ENCODE measurements at places on chromosomes 11 and 22. TPM values are rescaled to one million over a fixed set of nuclear protein-coding genes. Genes with fewer than 3 reads are reported as not detected.
A peak's percentile ranks its signal among the peaks of the same experiment; 100 is the strongest.

DNA sequence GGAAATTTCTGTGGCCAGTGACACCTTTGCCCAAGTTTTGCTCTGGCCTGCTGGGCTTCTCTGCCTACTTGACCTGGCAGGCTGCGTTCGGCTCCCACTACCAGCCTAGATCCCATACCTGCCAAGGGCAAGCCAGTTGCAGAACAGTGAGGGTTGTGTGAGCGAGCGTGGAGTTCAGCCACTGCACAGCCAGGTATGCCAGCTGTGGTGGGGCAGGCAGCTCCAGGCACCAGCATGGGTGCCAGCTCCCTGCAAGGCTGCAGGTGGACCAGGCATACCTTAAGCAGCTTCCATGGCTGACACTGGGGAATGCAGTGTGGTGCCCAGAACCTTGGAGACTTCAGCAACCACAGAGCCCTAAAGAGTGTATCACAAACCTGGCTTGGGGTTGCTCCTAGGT lies 133.5 kb downstream of the LDLRAD3 start:
- H3K4me1 ChIP-seq: peaks cover 22% of the 10 kb centered on the region
- H3K4me3 ChIP-seq: no peak overlapping the region
- no peaks in the 10 kb centered on the region for H3K36me3 ChIP-seq
- H3K27me3 ChIP-seq: no peaks in the 10 kb centered on the region
- H3K27ac ChIP-seq: peak overlapping the region; percentile 74

DNA sequence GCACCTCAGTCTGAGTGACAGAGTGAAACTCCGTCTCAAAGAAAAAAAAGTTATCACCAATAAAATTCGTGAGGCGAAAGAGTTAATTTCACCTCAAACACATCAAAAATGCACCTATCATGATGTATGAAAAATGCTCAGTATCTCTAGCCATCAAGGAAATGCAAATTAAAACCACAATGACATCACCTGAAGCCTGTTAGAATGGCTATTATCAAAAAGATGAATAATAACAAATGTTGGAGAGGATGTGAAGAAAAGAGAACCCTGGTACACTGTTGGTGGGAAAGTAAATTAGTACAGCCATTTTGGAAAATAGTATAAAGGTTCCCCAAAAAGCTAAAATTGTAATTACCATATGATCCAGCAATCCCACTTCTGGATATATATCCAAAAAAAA lies 23.6 kb downstream of the CHEK2 start:
- no peaks in the 10 kb centered on the region for H3K27me3 ChIP-seq
- H3K27ac ChIP-seq: no peak overlapping the region
- H3K4me1 ChIP-seq: no peaks in the 10 kb centered on the region
- no peak overlapping the region for H3K4me3 ChIP-seq

GRCh38 chr11:11860103-11860979 lies 18.6 kb downstream of the USP47 start:
- peaks cover 10% of the 10 kb centered on the region for H3K4me1 ChIP-seq
- no peak for DNase-seq
- no peak overlapping the region for H3K27ac ChIP-seq
- no peaks in the 10 kb centered on the region for H3K27me3 ChIP-seq
- H3K4me3 ChIP-seq: no peak overlapping the region

- H3K27me3 ChIP-seq: no peaks in the 10 kb centered on the region
- no peak for DNase-seq
- H3K4me1 ChIP-seq: no peaks in the 10 kb centered on the region
- H3K36me3 ChIP-seq: no peaks in the 10 kb centered on the region
Observed at GRCh38 chr11:35302398-35302797, 117.0 kb downstream of the SLC1A2 start.

- no peaks in the 10 kb centered on the region for H3K27me3 ChIP-seq
- H3K36me3 ChIP-seq: no peaks in the 10 kb centered on the region
- H3K4me3 ChIP-seq: no peak overlapping the region
- DNase-seq: peak; percentile 68
- peaks cover 10% of the 10 kb centered on the region for H3K4me1 ChIP-seq
Observed at GRCh38 chr22:45192701-45193187, 29.0 kb downstream of the NUP50 start.

GRCh38 chr11:59164028-59164427 lies 7.9 kb upstream of the DTX4 start:
- no peak overlapping the region for H3K4me3 ChIP-seq
- no peak overlapping the region for H3K27ac ChIP-seq
- DNase-seq: no peak

GRCh38 chr11:112962579-112963367 lies 1.6 kb downstream of the NCAM1 start:
- H3K4me1 ChIP-seq: peaks cover 13% of the 10 kb centered on the region
- H3K36me3 ChIP-seq: no peaks in the 10 kb centered on the region
- peak; percentile 84 for DNase-seq
- H3K4me3 ChIP-seq: peak overlapping the region; percentile 82
- peaks cover 30% of the 10 kb centered on the region for H3K27me3 ChIP-seq
- H3K27ac ChIP-seq: no peak overlapping the region

GRCh38 chr11:134244593-134244992 lies 8.6 kb downstream of the THYN1 start:
- peak; percentile 28 for DNase-seq
- no peak overlapping the region for H3K27ac ChIP-seq
- H3K36me3 ChIP-seq: no peaks in the 10 kb centered on the region

DNA sequence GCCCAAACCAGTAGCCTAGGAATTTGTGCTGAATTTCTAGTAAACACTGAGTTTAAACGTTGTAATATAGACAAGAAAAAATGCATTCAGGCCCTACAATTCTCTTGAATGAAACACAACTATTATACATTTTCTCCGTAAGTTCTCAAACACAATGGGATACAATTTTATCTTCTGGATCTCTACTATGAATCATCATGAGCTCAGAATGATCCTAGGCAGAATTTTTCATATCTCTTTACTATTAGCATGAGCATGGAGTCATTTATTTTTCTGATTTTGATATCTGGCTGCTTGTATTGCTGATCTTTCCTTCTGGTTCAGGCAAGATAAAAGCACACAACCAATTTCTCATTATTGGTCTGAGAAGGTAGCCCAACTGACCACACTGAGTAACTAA lies 1123.4 kb upstream of the RAG2 start:
- no peak overlapping the region for H3K27ac ChIP-seq
- H3K27me3 ChIP-seq: no peaks in the 10 kb centered on the region
- no peaks in the 10 kb centered on the region for H3K36me3 ChIP-seq

DNA sequence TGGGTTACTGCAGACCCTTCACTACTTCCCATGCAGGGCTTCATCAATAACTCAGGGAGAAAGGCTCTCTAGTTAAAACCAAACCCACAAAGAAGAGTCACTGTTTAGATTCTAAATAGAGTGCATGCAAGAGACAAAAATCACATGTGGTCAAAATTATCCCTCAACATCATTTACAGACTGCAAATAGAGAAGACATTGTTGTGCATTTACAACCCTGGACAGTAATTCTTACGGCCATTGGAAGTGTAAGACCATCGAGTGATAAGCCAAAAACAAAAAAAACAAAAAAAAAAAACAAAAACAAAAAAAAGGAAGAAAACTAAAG lies 93.4 kb downstream of the RASSF10 start:
- DNase-seq: no peak
- H3K27me3 ChIP-seq: no peaks in the 10 kb centered on the region
- no peak overlapping the region for H3K4me3 ChIP-seq
- H3K27ac ChIP-seq: peak overlapping the region; percentile 77

DNA sequence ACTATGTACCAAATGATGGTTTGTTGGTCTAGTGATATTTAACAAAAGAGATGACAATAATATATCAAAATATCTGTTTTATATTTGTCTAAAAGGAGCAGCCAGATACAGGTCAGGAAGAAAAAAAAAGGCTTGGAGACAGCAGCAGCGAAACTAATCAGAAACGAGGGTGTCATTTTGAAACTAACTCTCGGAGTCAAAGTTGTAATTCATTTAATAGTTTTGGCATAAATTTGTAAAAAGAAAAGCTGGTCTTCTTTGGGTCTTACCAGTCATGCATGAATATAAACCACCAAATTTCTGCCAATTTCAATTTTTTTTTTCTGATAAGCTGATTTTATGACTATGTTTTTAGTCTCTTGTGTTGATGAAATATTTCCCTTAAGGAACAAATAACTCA lies 25.5 kb downstream of the NPAT start:
- no peak overlapping the region for H3K27ac ChIP-seq
- H3K27me3 ChIP-seq: no peaks in the 10 kb centered on the region
- H3K4me1 ChIP-seq: no peaks in the 10 kb centered on the region

DNA sequence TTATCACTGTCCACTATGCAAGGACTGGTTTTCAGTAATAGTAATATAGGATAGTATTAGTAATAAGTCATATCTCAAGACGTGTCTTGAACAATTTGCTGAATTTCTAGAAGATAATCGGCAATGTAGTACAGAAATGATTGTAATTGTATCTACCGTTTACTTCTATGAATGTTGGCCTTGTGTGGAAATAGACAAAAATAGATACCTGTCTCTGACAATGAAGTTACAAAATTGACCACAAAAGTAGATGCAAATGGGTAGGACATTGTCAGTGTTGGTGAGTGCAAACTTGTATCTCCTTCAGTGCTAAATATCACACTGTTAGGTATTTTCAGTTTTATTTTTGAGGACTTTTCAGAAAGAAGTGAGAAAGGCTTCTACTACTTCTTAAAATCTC lies 43.1 kb downstream of the SVIP start:
- no peak overlapping the region for H3K4me3 ChIP-seq
- H3K27me3 ChIP-seq: no peaks in the 10 kb centered on the region
- H3K4me1 ChIP-seq: peaks cover under 1% of the 10 kb centered on the region

DNA sequence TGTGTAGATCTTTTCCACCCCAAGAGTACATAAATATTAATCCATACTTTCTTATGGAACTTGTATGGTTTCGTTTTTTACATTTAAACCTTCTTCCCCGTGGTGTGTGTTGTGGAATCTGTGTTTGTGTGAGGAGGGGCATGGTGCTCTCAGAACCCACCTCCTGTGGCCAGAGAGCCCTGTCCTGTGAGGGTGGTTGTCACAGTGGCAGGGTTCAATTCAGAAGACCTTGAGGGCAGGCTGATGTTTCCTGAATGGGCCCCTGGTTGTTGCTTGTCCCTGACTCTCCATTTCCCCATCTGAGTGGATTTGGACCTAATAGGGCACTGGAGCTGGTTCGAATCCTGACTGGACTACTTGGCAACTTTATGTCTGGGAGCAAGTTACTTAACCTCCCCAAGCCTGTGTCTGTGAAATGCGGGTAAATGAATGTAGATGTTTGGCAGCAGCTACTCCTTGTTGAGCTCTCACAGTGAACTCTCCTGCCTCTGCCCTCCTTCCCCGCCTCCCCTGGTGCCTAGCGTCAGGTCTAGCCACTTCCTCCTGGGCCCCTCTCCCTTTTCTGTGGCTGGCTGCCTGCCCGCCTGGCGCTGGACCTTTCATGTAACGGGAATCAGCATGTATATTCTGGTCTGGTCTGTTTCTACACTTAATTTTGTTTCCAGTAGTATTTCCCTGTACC lies 7.3 kb downstream of the NEAT1 start:
- H3K36me3 ChIP-seq: no peaks in the 10 kb centered on the region
- H3K27me3 ChIP-seq: no peaks in the 10 kb centered on the region
- peaks cover 8% of the 10 kb centered on the region for H3K4me1 ChIP-seq
- DNase-seq: no peak
- H3K4me3 ChIP-seq: no peak overlapping the region
- no peak overlapping the region for H3K27ac ChIP-seq

- DNase-seq: peak; percentile 17
- no peaks in the 10 kb centered on the region for H3K36me3 ChIP-seq
- H3K27ac ChIP-seq: no peak overlapping the region
- H3K27me3 ChIP-seq: no peaks in the 10 kb centered on the region
- H3K4me1 ChIP-seq: peaks cover 16% of the 10 kb centered on the region
- no peak overlapping the region for H3K4me3 ChIP-seq
Observed at GRCh38 chr11:57977709-57978108, 46.0 kb upstream of the OR9Q1 start.

DNA sequence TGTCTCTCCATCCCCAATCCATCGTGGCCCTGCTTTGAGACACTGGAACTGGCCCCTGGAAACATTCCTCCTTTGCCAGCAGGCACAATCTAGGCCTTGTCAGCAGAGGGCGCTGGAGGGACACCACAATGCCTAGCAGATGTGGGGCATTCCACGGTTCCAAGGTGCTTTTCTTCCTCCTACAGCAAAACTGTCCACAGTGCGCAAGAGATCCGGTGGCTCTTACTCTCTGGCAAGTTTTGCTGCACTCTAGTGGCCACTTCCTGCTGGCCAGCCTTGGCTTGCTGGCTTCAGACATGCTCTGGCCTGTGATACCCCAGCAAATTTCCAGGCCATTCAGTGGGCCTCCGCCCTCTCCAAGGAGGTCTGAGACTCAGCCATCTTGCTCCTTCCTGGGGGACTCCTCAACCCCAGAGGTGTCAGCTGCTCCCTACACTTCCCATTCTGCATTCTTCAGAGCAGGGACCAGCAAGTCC lies 17.1 kb upstream of the RBM4B start:
- H3K4me3 ChIP-seq: no peak overlapping the region
- peak overlapping the region; percentile 14 for H3K27ac ChIP-seq
- no peaks in the 10 kb centered on the region for H3K27me3 ChIP-seq
- no peaks in the 10 kb centered on the region for H3K4me1 ChIP-seq

DNA sequence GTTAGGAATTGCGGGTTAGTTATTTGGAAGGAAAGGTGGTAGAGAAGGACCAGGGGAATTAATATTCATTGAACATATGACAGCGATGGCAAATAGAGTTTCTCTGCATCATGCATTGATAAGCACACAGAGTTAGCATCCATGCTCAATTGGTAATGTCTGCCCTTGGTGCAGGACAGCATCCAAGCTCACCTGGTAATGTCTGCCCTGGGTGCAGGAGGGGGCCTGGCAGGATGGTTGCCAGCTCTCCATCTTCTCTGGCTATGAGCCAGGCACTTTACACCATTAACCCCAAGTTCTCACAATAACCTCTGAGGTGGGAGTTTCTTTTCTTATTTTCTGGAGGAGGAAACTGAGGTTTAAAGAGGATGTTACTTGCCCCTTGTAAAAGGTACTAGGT lies 50.4 kb upstream of the RBFOX2 start:
- no peak overlapping the region for H3K27ac ChIP-seq
- no peak overlapping the region for H3K4me3 ChIP-seq
- H3K27me3 ChIP-seq: no peaks in the 10 kb centered on the region
- no peaks in the 10 kb centered on the region for H3K4me1 ChIP-seq

DNA sequence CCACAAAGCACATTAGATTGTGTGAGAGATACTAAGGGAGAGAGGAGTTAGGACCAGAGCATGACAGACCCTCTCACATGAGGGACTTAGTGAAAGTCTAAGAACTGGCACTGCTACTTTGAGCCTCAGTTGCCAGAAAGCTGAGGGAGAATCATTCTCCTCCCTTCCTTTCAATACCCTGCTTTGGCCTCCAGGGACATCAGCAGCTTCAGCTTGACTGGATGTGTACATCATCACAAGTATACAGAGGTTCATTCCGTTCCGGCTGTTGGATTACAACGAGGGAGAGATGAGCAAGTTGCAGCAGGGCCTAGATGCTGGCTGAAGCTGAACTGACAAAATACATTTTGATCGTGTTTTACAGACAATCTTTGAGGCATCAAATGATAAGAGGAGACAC lies 15.7 kb upstream of the ANO5 start:
- no peaks in the 10 kb centered on the region for H3K36me3 ChIP-seq
- H3K27me3 ChIP-seq: no peaks in the 10 kb centered on the region
- DNase-seq: no peak
- H3K4me1 ChIP-seq: peaks cover 7% of the 10 kb centered on the region
- no peak overlapping the region for H3K27ac ChIP-seq

- DNase-seq: no peak
- H3K27me3 ChIP-seq: no peaks in the 10 kb centered on the region
- peaks cover 5% of the 10 kb centered on the region for H3K4me1 ChIP-seq
- H3K36me3 ChIP-seq: no peaks in the 10 kb centered on the region
Observed at GRCh38 chr11:85922367-85922766, 67.2 kb downstream of the CCDC83 start.

The NEFH gene
- total RNA-seq: 0.31 TPM

The PAMR1 gene
- total RNA-seq: 285 TPM

The LRRN4CL gene
- 0.40 TPM for total RNA-seq

The RIMBP3C gene
- total RNA-seq: 1.2 TPM

The OR5B21 gene
- total RNA-seq: not detected

The KCNJ4 gene
- 0.82 TPM for total RNA-seq

The BDNF gene
- total RNA-seq: 2.1 TPM

All from neural progenitor cell (in vitro differentiated cells).